SW 1271 (cell line): ENCODE measurements at places on chromosomes 4 and X.

DNA sequence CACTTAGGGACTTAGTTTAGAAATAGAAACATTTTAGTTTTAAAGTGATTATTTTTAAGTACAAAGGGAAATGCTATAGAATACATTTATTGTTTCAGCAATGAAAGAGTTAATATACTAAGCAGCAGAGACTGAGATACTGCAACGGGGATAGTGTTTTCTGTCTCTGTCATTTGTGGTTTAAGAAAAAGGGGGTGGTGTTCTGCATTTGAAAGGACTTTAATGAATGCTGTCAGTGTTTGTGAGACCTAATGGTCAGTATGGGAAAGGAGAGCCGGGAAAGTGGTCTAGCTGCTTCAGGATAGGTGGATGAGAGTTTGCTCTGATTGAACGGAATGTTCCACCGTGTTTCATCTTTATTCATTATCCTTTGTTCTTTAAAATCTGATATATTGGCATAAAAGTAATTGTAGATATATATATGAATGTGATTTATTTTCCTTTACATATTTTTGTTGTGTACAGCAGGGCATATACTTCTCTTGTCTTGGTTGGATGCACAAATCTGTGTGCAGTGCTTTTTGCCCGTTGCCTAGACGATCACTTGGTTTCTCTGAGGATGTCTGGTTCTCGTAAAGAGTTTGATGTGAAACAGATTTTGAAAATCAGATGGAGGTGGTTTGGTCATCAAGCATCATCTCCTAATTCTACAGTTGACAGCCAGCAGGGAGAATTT, at the start of gene KLHL5:
Gene KLHL5, plus strand, starts transcription at position 139 of the 676 bp plus-strand sequence. Its CDS starts 421 bp downstream, at position 560.
- DNase-seq, result no peak

GRCh38 chr4:56240554-56241174, 146.6 kb downstream of the AASDH start:
- no peak for DNase-seq

DNA sequence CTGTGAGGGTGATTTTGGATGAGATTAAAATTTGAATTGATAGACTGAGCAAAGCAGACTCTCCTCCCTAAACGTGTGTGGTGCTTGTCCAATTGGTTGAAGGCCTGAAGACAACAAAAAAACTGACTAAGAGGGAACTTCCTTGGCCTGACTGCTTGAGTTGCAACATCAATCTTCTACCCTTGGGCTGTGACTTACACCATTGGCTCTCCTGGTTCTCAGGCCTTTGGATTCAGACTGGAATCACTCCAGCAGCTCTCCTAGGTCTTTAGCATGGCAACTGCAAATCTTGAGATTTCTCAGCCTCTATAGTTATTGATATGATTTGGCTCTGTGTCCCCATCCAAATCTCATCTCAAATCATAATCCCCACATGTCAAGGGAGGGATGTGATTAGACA, 49.7 kb upstream of the IGFBP7 start:
- no peak for DNase-seq

- DNase-seq, result no peak
Observed at GRCh38 chr4:73867783-73868182, 1.4 kb upstream of the CXCL1 start.

GRCh38 chr4:38231626-38232025, 271.4 kb downstream of the PTTG2 start:
- no peak for DNase-seq

DNA sequence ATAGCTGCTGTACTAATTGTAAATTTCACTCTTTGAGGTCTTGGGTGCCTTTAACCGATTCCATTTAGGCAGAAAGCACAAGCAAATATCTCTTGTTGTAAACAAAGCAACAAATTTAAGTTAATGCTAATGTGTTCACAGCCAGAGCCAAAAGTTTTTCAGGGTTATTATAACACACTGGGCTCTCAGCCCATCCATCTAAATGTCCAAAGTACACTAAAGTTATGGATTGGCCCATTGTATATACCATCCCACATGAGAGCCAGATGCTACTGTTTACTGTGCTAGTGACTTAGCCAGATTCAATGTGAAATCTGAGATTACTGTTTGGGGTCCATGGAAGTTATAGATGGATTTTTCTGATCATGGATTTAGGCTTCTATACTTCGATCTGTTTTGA, 186.7 kb downstream of the LARP7 start:
- DNase-seq, result no peak

GRCh38 chrX:68196939-68197791, 236.1 kb downstream of the OPHN1 start:
- no peak for DNase-seq

- no peak for DNase-seq
Observed at GRCh38 chrX:784829-785228, 154.2 kb downstream of the SHOX start.

DNA sequence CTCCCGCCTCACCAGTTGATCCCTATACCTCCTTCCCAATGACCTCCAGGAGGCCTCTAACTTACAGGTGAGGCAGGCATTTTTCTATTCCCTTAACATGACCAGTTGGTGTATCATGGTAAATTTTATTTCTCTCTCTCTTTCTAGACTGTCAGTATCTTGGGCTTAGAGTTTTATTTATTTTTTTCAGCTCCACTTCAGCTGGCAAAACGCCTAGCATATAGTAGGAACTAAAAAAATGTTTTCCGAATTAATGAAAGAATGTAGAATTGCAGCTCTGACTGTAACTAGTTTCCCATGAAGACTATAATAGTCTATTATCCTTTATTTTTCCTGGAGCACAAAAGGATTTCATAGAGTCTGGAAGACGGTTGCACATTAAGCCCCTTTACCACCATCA, 84.8 kb downstream of the PDE5A start:
- no peak for DNase-seq
